ENCODE measurements at places on chromosomes 7 and 10. TPM values are rescaled to one million over a fixed set of nuclear protein-coding genes. Genes with fewer than 3 reads are reported as not detected.

Gene FBXO24
- total RNA-seq, result under 0.01 TPM

GRCh38 chr10:133187906-133188681 is 28.1 kb downstream of the KNDC1 start:
- DNase-seq, result no peak

DNA sequence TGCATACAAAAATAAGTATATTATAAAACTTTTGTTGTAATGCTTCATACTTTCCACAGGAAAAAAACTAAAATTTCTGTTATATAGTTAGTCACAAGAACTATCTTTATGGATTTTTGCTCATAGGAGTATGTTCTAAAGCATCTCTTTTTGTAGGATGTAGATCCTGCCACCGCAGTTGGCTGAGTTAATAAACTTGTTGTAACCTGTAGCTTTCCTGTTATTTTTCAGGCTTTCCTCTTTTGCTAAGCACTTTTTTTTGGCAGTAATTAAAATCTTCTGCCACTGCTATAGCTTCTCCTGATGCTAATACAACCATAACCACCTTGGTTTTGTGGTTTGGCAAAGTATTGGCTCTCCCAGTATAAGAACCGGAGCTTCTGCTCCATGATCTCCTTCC is 60.3 kb downstream of the WNT2 start:
- no peak for DNase-seq

DNA sequence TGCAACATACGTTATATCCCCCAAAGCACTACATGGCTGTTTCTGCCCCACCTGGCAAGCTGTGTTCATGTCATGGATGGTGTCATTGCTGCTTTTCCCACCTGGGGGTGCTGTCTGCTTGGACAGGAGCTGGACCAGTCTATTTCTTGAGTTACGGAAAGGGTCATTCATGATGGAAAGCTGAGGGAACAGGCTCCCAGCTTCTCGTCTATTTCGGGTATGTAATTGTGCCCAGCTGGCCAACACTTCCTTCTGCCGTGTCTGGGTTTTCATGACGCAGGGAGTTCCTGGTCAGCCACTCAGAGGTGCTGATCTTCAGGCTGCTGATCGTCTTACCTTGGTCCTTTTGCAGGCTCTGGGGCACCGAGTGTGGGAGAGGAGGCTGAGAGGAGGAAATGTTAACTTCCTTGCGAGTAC is 8.6 kb downstream of the BTBD16 start:
- peak; percentile 89 for DNase-seq

DNA sequence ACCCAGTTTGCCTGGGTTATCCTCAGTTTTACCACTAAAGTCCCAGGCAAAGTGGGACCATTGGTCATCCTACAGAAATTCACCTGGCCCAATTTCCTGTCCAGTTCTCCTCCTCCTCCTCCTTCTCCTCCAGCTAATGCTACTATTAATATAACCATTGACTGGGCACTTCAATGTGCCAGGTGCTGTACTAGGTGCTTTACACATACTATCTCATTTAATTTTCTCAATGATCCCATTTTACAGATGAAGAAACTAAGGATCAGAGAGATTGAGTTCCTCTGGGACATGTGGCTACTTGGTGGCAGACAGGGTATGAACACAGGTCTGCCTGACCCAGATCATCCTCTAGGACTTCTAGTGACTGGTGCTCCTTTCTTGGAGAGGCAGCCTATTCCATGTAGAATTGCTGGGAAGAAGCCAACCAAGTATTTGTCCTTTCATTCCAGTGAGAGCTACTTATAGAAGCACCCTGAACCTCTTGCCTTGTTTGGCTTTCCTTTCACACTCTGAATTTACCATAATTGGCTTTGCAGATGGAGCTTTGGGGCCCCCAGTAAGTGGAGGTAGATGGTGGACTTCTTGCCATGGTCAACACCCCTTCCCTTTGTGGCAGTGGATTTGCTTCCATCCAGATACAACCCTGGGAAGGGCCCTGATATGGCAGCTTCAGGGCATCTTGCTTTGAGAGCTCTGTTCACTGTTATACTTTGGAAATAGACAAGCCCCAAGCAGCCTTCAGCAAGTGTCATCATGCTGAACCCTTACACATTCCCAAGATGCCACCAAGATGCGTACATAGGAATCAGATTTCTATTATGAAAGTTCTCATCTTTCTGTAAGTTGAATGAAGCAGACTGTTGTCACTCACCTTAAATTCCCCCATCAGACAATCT is 78.7 kb downstream of the MYOF start:
- no peak for DNase-seq

Measured in osteoblast (primary cell).